Aorta (tissue), 5 donors: ENCODE measurements at places on chromosomes 6 and 20.

DNA sequence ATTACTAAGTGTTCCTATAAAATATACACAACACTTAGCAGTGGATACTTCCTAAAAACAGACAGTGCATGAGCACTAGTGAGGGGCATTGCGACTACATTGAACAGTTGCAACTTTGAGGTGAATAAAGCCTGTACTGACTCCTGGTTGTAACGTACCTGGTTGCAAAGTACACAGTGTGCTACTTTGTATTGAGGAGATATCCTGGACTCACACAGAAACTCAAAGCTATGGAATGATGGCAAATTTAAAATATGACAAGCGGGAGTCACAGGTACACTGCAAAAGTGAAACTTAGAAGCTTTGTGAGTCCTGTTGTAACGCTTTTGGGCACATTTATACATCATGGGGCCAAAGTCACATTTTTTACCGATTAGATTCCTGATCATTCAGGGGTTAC is 55.6 kb upstream of the HLA-A start:
- no peaks in the 10 kb centered on the region for H3K4me1 ChIP-seq
- H3K36me3 ChIP-seq = no peaks in the 10 kb centered on the region
- no peak overlapping the region for H3K27ac ChIP-seq
- no peaks in the 10 kb centered on the region for H3K27me3 ChIP-seq
- DNase-seq = no peak

DNA sequence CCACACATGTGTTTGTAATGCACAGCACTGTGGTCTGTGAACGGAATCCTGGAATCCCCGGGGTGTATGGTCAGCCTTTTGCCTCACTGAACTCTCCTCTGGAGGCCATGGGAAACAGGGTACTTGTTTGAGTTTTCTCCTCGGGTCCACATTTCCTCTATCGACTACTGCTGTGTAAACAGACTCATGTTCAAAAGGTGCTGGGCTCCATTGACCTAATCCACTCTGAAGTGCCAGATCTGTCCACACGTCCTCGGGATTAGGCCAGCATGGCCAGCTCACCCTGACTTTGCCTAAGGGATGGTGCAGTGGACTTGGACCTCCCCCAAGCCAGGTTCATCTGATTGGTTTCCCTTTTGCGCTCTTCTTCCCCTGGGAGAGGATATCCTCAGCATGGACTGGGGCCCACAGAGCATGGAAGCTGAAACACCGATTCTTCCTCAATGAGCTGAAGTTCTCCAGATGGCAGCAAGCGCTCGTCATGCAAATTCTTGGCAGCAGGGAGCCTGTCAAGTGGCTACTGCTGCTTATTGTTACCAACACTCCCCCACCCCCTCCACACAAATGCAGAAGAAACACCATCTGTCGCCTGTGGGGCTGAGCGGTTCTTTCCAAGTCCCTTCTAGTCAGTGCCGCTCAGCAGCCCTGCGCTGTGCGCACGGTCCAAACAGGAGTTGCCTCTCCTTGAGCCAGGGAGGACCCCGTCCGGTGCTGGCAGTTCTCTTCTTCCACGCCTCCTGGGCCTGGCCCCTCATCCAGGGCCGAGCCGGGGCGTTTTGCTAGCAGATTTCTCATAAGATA is 292.6 kb upstream of the MARCKS start:
- H3K27ac ChIP-seq = no peak overlapping the region
- H3K27me3 ChIP-seq = no peaks in the 10 kb centered on the region
- peak; percentile 83 for DNase-seq
- no peak overlapping the region for H3K4me3 ChIP-seq
- H3K36me3 ChIP-seq = no peaks in the 10 kb centered on the region

GRCh38 chr6:20763296-20763695 is 229.0 kb downstream of the CDKAL1 start:
- H3K4me1 ChIP-seq = no peaks in the 10 kb centered on the region
- no peak overlapping the region for H3K4me3 ChIP-seq
- no peaks in the 10 kb centered on the region for H3K36me3 ChIP-seq
- H3K27ac ChIP-seq = no peak overlapping the region
- H3K27me3 ChIP-seq = no peaks in the 10 kb centered on the region

GRCh38 chr6:16544006-16544405 is 217.3 kb downstream of the ATXN1 start:
- H3K27ac ChIP-seq = peak overlapping the region; percentile 60
- H3K4me3 ChIP-seq = no peak overlapping the region
- H3K36me3 ChIP-seq = no peaks in the 10 kb centered on the region
- DNase-seq = peak; percentile 52
- peaks cover 7% of the 10 kb centered on the region for H3K4me1 ChIP-seq

DNA sequence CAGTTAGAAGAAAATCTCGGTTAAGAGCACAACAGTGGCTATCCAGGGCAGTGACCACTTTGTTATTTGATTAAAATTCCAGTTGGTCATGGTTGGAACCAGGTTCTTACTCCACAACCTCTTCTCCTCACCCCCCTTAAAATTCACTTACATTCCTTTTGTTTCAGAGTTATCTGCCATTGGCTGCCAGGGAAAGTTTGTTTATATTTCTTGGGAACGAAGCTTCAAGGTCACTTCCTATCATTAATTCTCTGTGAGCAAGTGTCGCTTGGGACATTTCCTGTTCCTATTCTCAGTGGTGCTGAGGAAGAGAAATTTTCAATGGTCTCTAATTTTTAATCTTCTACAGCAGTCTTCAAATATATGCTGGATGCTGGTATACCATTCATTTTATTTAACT is 121.1 kb upstream of the COL21A1 start:
- H3K27me3 ChIP-seq = no peaks in the 10 kb centered on the region
- no peak for DNase-seq
- H3K4me1 ChIP-seq = peaks cover 6% of the 10 kb centered on the region
- no peak overlapping the region for H3K4me3 ChIP-seq
- H3K27ac ChIP-seq = no peak overlapping the region

GRCh38 chr6:22821664-22822320 is 252.4 kb downstream of the HDGFL1 start:
- DNase-seq = no peak
- H3K27ac ChIP-seq = peak overlapping the region; percentile 24
- no peaks in the 10 kb centered on the region for H3K36me3 ChIP-seq
- peaks cover 6% of the 10 kb centered on the region for H3K4me1 ChIP-seq
- no peaks in the 10 kb centered on the region for H3K27me3 ChIP-seq
- H3K4me3 ChIP-seq = no peak overlapping the region

- H3K27me3 ChIP-seq = no peaks in the 10 kb centered on the region
- no peak overlapping the region for H3K4me3 ChIP-seq
- no peak for DNase-seq
Observed at GRCh38 chr6:25485821-25486534, 166.0 kb upstream of the SCGN start.

GRCh38 chr6:111468329-111469012 is 14.5 kb downstream of the REV3L start:
- H3K4me1 ChIP-seq = peaks cover 1% of the 10 kb centered on the region
- no peak for DNase-seq
- H3K36me3 ChIP-seq = no peaks in the 10 kb centered on the region
- no peak overlapping the region for H3K27ac ChIP-seq
